ENCODE measurements at places on chromosomes 3 and 15. TPM values are rescaled to one million over a fixed set of nuclear protein-coding genes. Genes with fewer than 3 reads are reported as not detected.

The CCDC33 gene
- not detected for total RNA-seq

The ZNF80 gene
- not detected for total RNA-seq

The GP9 gene
- total RNA-seq, result not detected

The ADCY5 gene
- total RNA-seq, result 0.56 TPM

The CCRL2 gene
- total RNA-seq, result 0.28 TPM

GRCh38 chr15:58564981-58565380, 133.2 kb downstream of the LIPC start:
- no peaks in the 10 kb centered on the region for H3K36me3 ChIP-seq
- no peak overlapping the region for H3K4me3 ChIP-seq
- H3K27ac ChIP-seq, result no peak overlapping the region
- no peak for DNase-seq
- no peaks in the 10 kb centered on the region for H3K4me1 ChIP-seq
- peaks cover 3% of the 10 kb centered on the region for H3K27me3 ChIP-seq

- H3K27me3 ChIP-seq, result no peaks in the 10 kb centered on the region
- no peaks in the 10 kb centered on the region for H3K4me1 ChIP-seq
- H3K27ac ChIP-seq, result no peak overlapping the region
- no peak overlapping the region for H3K4me3 ChIP-seq
- DNase-seq, result no peak
Observed at GRCh38 chr3:80586338-80586737, 818.5 kb upstream of the ROBO1 start.

GRCh38 chr3:48411041-48411588, 18.8 kb downstream of the PLXNB1 start:
- H3K4me1 ChIP-seq, result no peaks in the 10 kb centered on the region
- DNase-seq, result no peak
- no peaks in the 10 kb centered on the region for H3K27me3 ChIP-seq
- peaks cover 81% of the 10 kb centered on the region for H3K36me3 ChIP-seq
- H3K27ac ChIP-seq, result no peak overlapping the region

- H3K27me3 ChIP-seq, result no peaks in the 10 kb centered on the region
- no peak overlapping the region for H3K4me3 ChIP-seq
- no peaks in the 10 kb centered on the region for H3K4me1 ChIP-seq
Observed at GRCh38 chr3:164524201-164524600, 554.1 kb downstream of the SI start.

DNA sequence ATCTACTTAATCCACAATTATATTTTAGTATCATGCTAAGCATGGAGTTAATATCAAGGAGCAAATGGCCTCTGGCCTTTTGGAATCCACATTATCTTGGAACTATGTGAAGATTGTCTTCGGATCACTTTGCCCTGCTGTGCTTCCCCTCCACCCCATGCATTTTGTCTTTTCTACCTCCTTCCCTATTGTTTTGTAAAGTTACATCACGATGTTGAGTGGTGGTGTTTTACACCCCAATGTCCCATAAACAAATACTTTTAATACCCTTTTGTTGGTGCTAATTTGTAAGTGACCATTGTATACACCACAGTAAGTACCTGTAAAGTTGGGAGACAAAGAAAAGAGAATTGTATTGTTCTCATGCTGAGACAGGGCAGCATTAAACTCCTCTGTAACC, 258.4 kb upstream of the ZNF717 start:
- no peak for DNase-seq
- peaks cover 8% of the 10 kb centered on the region for H3K4me1 ChIP-seq
- H3K36me3 ChIP-seq, result no peaks in the 10 kb centered on the region
- H3K27me3 ChIP-seq, result no peaks in the 10 kb centered on the region
- no peak overlapping the region for H3K27ac ChIP-seq

- no peak overlapping the region for H3K4me3 ChIP-seq
- H3K4me1 ChIP-seq, result no peaks in the 10 kb centered on the region
- no peaks in the 10 kb centered on the region for H3K36me3 ChIP-seq
- DNase-seq, result no peak
Observed at GRCh38 chr15:33671456-33671855, 296.8 kb upstream of the CHRM5 start.

GRCh38 chr15:60644903-60645302, 166.0 kb upstream of the ICE2 start:
- DNase-seq, result no peak
- no peak overlapping the region for H3K4me3 ChIP-seq
- H3K36me3 ChIP-seq, result no peaks in the 10 kb centered on the region
- no peak overlapping the region for H3K27ac ChIP-seq
- peaks cover 2% of the 10 kb centered on the region for H3K27me3 ChIP-seq
